ENCODE measurements at places on chromosomes 1 and 21. TPM values are rescaled to one million over a fixed set of nuclear protein-coding genes. Genes with fewer than 3 reads are reported as not detected.
A peak's percentile ranks its signal among the peaks of the same experiment; 100 is the strongest.

DNA sequence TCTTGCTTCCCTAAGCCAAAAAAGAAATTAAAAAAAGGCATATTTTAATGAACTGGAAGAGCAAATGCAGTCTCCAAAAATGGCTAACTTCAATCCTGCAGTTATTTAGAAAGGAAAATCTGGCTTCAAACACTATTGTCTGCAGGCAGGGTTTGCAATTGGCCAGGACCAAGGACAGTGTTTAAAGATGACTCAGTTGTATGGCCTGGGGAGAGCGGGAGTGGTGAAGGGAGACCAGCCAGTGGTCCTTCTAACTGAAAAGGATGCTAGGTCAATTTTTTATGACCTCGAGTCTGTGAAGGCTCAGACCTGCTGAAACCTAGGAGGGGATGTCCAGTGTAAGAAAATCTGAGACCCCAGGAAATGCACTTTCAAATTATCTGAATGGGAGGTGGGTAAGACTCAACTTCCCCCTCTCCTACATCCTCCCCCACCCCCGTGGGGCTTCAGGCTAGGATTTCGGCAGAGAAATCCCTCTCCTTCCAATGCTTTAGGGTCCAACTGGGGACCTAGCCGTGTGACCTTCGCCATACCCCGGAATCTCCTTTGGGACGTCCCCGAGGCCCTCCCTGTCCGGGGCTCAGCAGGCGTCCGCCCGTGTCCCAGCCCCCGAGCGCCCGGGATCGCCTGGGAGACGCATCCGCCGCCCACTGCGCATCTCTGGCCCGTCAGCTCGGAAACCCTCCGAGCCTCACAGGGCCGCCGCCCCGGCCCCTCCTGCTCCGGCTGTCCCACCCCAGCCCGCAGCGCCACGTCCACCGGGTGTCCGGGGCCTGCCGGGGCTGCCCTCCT is 602 bp upstream of the RIMKLA start:
- H3K4me1 ChIP-seq = peaks cover 12% of the 10 kb centered on the region
- peaks cover 26% of the 10 kb centered on the region for H3K27me3 ChIP-seq
- peak overlapping the region; percentile 25 for H3K4me3 ChIP-seq
- no peaks in the 10 kb centered on the region for H3K36me3 ChIP-seq

DNA sequence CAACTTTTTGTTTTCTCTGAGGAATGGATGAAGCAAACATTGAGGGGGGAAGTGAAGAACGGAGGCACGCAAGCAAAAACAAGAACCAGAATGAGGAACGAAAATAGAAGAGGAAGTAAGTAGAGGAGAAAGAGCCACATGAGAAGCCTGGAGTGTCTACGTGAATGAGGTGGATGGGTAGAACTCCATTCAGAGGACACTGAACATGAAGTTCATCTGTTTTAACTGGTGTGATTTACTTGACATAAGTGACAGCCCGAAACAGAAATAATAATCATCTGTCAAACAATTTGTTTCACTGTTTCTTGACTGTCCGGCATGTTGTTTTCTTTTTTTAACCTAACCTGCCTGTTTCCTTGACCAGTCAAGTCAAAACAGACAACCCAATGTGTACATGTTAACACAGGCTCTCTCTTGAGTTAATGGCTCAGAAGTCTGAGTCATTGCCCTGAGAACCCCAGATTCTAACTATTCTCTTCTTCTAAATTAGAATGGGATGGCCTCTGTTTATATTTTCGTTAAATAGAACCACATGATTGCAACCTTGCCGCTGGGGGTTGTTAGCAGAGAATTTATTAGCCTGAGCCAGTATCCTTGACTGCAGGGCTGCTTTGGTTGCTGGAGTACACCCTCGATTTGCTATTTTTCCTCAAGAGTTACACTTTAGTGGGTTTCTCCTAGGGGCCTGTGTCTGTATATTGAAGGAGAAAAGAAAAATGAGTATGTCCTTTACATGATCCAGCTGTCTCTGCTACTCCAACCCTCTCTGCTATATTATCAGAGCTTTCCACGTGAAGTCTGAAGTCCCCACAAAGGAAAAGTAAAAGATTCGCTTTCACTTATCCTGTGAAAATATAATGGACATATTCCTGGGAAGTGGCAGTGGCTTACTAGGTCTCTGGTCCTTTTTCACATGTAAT is 151.7 kb downstream of the ZC3H11B start:
- H3K4me3 ChIP-seq = no peak overlapping the region
- H3K4me1 ChIP-seq = no peaks in the 10 kb centered on the region
- no peaks in the 10 kb centered on the region for H3K36me3 ChIP-seq
- DNase-seq = no peak

DNA sequence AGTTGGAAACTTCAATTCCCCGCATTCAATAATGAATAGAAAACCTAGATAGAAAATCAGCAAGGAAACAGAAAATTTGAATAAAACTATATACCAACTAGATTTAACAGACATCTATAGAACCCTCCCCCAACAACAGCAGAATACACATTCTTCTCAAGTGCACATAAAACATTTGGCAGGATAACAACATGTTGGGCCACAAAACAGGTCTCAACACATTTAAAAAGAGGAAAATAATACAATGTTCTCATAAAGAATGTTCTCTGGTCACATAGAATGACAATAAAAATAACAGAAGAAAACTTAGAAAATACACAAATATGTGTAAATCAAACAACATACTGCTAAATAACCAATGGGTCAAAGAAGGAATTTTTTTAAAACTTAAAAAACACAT is 24.9 kb downstream of the ITGB3BP start:
- H3K4me1 ChIP-seq = no peaks in the 10 kb centered on the region
- H3K4me3 ChIP-seq = no peak overlapping the region
- H3K27me3 ChIP-seq = no peaks in the 10 kb centered on the region
- no peak for DNase-seq

DNA sequence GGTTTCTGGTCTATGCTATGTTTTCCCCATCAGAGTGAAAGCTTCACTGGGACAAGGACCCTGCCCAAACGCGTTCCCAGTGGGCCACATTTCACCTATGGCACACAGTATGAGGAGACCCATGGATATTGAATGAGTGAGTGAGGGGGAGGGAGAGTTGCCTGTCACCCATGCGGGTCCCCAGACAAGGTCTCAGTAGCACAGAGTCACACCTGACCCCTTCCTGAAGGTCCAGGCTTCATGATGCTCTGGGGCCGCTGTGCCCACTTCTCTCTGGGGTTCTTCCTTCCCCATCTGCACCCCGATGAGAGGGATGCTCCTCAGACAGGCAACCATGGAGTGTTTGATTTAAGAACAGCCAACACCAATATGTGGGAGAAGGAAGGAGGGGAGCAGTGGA is 72.3 kb upstream of the CSF3R start:
- H3K4me3 ChIP-seq = no peak overlapping the region
- no peaks in the 10 kb centered on the region for H3K4me1 ChIP-seq
- no peak overlapping the region for H3K27ac ChIP-seq
- no peak for DNase-seq
- H3K36me3 ChIP-seq = no peaks in the 10 kb centered on the region

DNA sequence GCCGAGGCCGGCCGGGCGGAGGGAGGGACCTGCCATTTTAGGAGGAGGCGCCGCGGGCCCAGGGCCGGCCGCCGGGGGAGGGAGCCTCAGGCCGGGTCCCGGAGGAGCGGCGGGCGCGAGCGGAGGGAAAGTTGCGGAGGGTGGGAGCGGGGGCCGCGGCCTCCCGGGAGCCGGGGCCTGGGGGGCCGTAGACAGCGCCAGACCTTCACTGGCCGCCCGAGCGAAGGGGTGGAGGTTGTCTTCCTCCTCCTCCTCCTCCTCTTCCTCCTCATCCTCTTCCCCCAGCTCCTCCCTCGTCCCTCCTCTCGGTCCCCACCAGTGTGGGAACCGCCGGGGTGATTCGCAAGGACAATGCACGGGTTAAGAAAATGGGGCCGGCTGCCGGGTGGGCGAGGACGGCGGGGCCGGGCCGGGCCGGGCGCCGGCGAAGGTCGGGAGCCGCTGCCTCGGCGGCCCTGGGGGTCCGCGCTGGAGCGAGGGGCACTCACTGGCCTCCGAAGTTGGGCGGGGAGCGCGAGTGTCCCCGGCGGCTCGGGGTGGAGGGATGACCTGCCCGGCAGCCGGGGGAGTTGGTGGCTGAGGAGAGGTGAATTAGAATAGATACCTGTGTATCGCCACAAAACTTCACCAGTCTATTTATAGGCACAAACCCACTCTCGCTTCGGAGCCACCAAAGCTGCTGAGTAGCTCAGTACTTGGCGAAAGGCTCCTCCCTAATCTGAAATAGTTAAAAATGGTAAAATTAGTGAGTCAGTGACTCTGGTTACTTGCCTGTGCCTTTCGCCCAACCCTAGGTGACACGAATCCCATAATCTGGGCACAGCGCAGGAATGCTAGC is 1.3 kb downstream of the DYRK1A start:
- peak overlapping the region; percentile 26 for H3K4me3 ChIP-seq
- peak; percentile 68 for DNase-seq
- no peaks in the 10 kb centered on the region for H3K36me3 ChIP-seq
- H3K27ac ChIP-seq = peak overlapping the region; percentile 100
- H3K27me3 ChIP-seq = no peaks in the 10 kb centered on the region
- peaks cover 38% of the 10 kb centered on the region for H3K4me1 ChIP-seq

DNA sequence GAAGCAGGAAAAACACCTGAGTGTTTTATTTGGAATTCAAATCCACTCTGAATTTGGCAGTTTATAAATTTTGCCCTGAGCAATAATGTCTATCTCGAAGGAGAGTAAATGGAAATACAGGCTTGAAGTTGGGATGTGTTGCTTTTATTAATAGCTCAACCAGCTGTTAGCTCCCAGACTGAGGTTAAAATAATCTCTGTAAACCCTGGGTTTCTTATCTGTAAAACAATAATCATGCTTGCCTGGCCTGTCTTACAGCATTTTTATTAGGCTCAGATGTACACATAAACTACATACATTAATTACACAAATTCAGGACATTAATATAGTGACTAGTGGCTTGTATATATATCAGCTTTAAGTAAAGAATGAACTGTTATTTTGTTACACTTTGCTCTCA is 148.5 kb downstream of the GALNT2 start:
- H3K27me3 ChIP-seq = no peaks in the 10 kb centered on the region
- no peak for DNase-seq
- H3K36me3 ChIP-seq = no peaks in the 10 kb centered on the region
- no peak overlapping the region for H3K4me3 ChIP-seq

DNA sequence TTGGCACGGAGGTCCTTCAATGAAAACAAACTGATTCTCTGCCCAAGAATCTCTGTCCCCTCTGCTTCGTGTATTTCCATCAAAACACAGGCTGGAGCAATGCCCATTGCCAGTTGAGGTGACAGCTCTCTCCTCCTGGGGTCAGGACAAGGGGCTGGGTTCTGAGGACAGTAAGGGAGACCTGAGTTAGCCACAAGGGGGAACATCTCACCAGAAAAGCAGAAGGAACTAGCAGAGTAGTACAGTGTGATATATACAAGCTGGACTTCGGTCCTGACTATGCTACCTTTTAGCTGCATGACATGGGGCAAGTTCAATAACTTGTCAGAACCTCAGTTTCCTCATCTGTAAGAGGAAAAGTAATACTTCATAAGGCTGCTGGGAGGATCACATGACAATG is 50.3 kb downstream of the SYT2 start:
- no peaks in the 10 kb centered on the region for H3K4me1 ChIP-seq
- H3K27me3 ChIP-seq = peaks cover 7% of the 10 kb centered on the region
- no peak overlapping the region for H3K4me3 ChIP-seq
- DNase-seq = no peak
- no peak overlapping the region for H3K27ac ChIP-seq

DNA sequence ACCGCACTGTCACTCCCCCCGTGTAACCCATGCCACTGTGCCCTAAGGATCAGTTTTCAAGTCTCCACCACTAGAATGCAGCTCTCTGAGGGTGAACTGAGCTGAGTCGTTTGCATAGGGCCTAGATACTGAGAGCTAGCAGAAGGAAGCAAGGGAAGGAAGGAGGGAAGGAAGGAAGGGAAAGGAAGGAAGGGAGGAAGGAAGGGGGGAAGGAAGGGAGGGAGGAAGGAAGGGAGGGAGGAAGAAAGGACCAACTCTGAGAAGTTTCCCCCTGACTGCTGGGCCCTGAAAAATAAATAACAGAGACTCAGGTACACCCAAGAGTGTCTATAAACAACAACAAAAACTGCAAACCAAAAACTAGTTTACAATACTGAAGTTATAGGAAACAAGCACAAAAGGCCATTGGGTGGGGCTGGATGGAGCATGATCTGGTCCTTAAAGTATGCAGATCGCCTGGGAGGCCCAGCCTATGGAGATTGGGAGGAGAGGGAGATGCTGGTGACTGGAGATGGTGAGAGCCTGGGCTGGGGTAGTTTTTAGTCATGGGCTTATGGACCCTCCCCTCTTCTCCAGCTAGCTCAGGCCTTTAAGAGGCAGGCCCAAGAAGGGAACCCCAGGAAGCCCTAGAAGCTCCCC is 1.7 kb upstream of the MRPS15 start:
- H3K4me3 ChIP-seq = no peak overlapping the region
- DNase-seq = no peak
- peaks cover 10% of the 10 kb centered on the region for H3K4me1 ChIP-seq
- no peak overlapping the region for H3K27ac ChIP-seq
- no peaks in the 10 kb centered on the region for H3K27me3 ChIP-seq

DNA sequence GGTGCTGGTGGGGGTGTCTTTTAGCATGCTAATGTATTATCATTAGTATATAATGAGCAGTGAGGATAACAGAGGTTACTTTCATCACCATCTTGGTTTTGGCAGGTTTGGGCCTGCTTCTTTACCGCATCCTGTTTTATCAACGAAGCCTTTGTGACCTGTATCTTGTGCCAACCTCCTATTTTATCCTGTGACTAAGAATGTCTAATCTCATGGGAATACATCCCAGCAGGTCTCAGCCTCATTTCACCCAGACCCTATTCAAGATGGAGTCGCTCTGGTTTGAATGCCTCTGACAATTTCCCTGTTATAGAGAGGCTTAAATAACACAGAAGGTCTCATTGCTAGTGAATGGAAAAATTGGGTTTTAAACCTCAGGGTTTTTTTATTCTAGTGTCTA is 300.8 kb upstream of the PROX1 start:
- H3K36me3 ChIP-seq = no peaks in the 10 kb centered on the region
- no peak for DNase-seq
- no peaks in the 10 kb centered on the region for H3K27me3 ChIP-seq
- H3K4me1 ChIP-seq = no peaks in the 10 kb centered on the region
- H3K4me3 ChIP-seq = no peak overlapping the region
- no peak overlapping the region for H3K27ac ChIP-seq

GRCh38 chr1:42613803-42614131 is 44.5 kb upstream of the PPIH start:
- H3K36me3 ChIP-seq = no peaks in the 10 kb centered on the region
- DNase-seq = no peak
- no peak overlapping the region for H3K4me3 ChIP-seq
- H3K4me1 ChIP-seq = peaks cover 4% of the 10 kb centered on the region
- no peak overlapping the region for H3K27ac ChIP-seq

Gene HHIPL2
- total RNA-seq = 0.18 TPM

Gene PUM1
- 72.0 TPM for total RNA-seq

Gene COL24A1
- not detected for total RNA-seq

Gene GBP7
- total RNA-seq = 0.74 TPM

Gene OR10Z1
- total RNA-seq = not detected

Gene HPDL
- total RNA-seq = 0.28 TPM

Gene GJB4
- total RNA-seq = not detected

Gene CRYAA
- not detected for total RNA-seq

Gene ASPM
- 0.83 TPM for total RNA-seq

Gene PPOX
- total RNA-seq = 30.4 TPM

Measured in adrenal gland (tissue), 19 donors.